ENCODE measurements at places on chromosomes 3 and 15.

DNA sequence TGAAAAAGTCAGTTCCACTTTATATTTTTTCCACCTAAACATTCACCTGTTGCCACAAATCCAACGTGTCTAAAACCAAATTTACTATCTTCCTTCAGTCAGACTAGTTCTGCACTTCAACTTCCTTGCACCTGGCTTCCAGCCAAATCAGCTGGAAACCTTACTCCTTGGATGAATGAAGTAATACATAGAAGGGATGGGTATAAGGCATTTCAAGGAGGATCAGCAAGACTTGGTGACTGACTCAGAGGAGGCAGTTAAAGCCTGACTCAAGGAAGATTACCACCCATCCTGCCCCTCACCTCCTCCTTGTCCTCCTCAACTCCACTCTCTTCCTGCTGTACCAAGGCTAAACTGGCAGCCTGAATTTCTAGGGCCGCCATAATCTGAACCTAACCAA lies 37.1 kb downstream of the QTRT2 start:
- DNase-seq: no peak

DNA sequence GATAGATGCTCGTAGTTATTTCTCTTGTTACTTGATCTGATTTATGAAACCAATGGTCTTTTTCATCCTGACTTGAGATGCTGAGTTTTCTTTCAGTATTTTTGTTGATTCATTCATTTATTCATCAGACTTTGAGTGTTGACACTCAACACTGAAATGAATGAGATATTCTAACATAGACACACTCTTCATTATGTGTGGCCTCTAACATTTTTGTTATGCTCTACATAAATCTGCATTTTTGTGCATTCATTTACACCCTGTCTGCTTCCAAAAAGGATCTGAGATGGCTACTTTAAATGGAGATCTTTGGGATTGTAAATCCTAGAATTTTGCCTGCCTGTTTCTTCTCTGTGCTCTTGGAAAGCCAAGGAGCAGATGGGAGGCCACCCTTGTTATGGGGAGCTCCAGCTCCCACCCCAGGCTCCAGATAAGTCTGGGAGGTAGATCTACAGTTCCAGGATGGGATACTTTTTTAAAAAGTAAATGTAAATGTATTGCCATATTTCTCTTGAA lies 287.2 kb upstream of the LRRFIP2 start:
- DNase-seq: no peak

DNA sequence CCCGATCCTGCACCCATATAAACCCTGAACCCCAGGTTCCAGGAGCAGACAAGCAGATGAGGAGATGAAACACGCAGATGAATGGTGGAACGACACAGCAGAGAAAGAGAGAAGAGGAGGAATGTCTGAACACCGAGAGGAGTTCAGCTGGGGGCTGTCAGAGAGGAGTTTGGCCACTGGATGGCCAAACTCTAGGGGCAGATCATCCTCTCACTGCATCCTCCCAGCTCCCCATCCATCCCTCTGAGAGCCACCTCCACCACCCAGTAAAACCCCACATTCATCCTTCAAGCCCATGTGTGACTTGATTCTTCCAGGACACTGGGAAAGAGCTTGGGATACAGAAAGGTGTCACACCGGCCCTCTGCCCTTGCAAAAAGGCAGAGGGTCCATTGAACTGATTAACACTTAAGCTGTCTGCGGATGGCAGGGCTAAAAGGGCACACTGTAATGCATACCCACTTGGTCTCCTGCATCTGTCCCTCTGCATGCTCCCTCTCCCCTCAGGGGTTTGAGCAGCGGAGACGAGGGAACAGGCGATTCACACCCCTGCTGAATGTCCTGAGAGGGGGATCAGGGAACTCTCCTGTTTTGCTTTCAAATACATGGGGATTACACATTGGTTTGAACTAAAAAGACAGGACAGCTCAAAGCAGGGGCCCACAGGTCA lies 53.8 kb downstream of the TMED3 start:
- DNase-seq: no peak

DNA sequence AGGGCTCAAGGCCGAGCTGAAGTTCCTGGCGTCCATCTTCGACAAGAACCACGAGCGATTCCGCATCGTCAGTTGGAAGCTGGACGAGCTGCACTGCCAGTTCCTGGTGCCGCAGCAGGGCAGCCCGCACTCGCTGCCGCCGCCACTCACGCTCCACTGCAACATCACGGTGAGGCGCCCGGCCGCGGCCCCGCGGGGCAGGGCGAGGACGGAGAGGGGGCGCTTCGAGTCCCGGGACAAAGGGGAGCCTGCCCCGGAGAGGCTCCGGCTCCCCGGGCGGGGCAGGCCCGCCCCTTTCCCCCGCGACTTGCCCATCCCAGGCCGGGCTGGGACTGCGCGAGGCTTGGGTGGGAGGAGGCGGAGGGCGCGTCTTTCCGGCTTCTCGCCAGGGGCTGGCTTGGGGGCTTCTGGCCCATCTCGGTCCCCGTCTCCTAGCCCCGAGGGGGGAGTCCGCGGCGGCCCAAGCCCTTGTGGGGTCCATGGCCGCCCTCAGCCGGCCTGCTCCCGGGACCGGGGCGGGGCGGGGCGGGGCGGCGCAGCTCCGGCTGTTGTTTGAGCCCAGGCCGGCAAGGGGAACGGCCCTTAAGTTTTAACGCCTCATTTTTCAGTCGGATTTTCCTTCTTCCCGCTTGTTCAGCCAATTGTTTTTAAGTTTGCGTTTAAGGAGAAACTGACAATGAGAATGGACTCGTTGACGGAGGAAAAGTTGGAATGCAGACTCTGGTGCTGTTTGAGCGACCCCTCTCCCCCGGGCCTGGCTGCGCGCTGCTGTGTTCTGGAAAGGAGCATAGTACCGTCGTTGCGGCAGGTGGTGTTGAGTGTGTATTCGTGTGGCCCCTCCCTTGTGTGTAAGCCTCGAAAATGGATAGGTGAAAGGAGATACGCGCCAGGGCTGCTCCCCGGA lies 683 bp downstream of the UBE2Q2 start:
- peak; percentile 29 for DNase-seq

DNA sequence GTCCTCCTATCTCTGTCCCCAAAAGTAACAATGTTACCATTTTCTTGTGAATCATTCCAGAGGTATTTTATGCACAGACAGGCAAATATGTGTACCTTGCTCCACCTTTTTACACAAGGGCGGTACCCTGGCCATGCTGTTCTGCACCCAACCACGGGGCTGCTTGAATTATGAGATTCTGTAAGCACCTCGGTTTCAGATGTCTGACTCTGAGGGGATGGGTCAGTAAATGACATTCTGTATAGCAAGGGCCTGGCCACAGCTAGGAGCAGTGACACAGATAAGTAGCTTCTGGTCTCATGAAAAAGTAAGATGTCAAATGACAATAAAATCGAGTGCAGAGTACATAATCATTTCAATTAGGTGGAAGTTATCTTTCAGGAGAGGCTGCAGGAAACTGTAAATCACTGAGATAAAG lies 30.4 kb upstream of the FLNB start:
- no peak for DNase-seq

GRCh38 chr3:33787328-33788009 lies 11.0 kb upstream of the PDCD6IP start:
- DNase-seq: peak; percentile 34

- no peak for DNase-seq
Observed at GRCh38 chr3:55935241-55935640, 448.1 kb upstream of the WNT5A start.

- DNase-seq: peak; percentile 40
Observed at GRCh38 chr3:48655606-48656005, 7.1 kb downstream of the CELSR3 start.

Measured in activated CD4-positive, alpha-beta T cell treated with anti-CD3 and anti-CD28 coated beads for 1 hour (primary cell).